Lung microvascular endothelial cell (primary cell): ENCODE measurements at places on chromosomes 12 and 14. TPM values are rescaled to one million over a fixed set of nuclear protein-coding genes. Genes with fewer than 3 reads are reported as not detected.

DNA sequence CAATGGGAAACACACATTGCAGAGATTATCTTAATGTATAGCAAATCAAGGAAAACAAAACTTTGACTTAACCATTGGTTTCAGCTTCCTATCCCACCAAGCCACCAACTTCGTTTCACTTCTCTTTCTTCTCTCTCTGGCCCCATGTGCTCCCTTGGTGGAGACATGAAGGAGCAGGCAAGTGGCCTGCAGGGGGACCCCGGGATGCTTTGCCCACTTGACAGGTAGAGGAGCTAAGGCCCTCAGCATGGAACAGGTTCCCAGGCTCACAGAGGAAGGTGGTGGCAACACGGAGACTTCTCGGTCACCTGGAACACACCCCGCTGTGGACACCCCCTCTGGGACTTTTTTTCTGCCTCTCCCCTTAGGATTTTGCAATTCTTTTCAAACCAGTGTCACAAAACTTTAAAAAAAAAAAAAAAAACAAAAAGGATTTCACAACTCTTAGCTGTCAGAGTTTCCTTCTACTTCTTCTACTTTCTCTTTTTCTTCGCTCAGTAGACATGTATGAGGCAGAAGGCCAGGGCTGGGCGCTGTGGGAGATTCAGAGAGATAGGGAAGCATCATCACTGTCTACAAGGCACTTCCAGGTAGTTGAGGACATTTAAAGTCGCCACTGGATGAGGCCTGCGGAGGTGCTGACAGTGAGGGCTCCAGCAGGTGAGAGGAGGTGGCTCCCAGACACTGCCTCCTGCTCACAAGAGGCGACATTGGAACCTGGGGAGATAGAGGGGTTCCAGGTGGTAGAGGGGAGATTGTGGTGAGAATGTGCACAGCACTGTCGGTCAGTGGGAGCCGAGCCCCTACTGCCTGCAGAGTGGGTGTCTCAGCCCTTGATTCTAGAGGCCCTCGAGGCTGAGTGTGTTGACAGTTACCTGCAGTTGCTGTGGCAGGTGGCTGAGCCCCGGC is 119.6 kb downstream of the GCH1 start:
- no peak for DNase-seq

GRCh38 chr14:61438497-61438859 is 117.1 kb downstream of the PRKCH start:
- peak; percentile 27 for DNase-seq

GRCh38 chr12:13676880-13677279 is 304.5 kb downstream of the GRIN2B start:
- no peak for DNase-seq

DNA sequence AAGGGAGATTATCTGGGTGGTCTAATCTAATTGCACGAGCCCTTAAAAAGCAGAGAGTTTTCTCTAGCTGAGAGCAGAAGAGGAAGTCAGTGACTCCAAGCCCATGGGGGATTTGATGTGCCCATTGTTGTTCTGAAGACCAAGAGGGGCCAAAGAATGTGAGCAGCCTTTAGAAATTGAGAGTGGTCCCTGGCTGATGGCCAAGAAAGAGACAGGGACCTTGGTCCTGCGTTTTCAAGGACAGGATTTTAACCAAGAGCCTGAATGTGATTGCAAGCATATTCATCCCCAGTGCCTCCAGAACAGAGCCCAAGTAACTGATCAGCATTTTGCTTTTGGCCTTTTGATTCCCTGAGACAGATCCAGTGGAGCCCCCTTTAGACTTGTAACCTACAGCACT is 1353.9 kb downstream of the AACS start:
- no peak for DNase-seq

DNA sequence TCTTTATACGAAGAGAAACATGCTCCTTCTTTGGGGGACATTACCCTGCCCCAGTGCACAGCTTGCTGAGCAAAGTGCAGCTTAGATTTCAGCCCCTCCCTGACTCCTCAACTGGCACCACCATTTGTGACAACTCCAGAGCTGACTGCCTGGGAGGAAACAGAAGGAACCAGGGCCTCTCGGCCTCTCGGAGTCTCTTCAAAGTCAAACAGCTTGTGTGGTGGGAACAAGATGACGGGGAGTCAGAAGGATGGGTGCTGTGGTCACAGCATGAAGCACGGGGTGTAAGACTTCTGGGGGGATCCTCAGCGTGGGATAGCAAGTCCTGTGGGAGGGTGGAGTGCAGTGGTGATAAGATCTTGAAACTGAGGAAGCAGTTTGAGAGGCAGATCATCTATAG is 123.5 kb upstream of the BCL2L14 start:
- DNase-seq: no peak

GRCh38 chr14:74575507-74575906 is 36.5 kb downstream of the LTBP2 start:
- no peak for DNase-seq

DNA sequence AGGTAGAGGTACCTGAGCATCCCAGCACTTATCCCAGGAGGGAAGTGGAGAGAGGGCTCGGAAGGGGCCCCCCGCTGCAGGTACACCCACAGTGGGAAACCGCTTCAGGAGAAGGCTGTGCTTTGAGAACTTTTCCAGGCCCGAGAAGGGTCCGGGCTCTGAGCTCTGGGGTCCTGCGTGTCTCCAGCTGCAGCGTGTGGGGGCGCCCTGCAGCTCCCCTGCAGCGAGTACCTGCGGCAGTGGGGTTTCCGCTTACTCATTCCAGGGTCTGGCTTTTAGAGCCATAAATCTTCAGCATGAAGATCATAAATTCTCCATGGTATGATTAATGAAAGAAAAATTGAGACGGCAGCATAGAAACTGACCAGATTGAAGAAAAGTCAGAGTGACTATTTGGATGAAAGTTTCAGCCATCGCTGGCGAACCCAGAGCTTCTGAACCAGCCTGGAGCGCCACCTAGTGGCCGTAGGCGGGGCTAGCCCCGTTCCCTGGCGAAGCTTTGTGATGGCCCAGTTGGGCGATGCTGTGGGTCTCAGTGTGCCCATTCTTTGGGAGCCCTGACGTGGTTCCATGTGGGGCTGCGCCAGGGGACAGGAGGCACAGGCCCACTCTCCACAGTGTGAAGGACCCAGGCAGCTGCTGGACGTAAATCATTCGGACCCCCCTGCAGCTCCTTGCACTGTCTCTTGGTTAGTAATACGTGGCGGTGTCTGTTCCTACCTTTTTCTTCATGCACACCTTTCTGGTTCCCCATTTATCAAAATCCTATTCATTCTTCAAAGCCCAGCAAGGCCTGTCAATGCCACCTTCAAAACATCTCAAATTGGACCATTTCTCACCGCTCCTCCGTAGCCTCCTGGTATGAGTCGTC is 198.2 kb downstream of the TSPAN9 start:
- DNase-seq: peak; percentile 78

DNA sequence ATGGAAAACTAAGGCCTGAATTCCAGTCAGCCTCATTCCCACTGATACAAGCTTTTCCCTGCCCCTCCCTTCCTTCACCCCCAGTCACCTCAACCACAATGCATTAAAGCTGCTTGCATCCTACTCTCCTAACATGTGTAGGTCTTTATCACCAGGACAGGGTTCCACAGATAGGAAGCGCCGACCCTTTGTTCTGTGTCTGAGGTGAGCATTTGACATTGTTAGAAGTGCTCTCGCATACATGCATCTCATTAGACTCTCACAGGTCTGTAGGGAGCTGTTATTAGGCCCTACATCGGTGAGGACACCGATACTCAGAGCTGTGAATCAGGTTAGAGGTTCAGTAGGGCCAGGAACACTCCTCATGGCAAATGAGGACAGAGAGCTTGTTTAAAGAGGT is 13.2 kb upstream of the EDDM3A start:
- no peak for DNase-seq

DNA sequence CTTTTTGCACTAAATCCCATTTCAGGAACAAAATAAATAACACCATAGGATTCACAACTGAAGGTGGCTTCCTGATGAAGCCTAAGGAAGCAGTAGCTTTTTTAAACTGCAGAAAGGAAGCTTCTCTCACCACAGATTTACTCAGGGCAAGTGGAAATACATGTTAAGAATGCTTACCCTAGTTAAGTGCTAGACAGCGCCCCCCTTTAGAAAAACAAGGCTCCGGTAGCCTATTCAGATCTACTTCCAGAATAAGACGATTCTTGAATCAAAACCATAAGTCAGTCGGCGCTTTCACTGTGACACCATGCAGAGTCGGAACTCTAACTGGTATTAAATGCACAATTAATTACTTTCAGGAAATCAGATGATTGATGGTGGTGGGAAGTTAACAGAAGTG is 41.9 kb downstream of the E2F7 start:
- DNase-seq: no peak

- peak; percentile 42 for DNase-seq
These were observed 80.1 kb downstream of the IRF2BPL start for GRCh38 chr14:76948213-76948947.

DNA sequence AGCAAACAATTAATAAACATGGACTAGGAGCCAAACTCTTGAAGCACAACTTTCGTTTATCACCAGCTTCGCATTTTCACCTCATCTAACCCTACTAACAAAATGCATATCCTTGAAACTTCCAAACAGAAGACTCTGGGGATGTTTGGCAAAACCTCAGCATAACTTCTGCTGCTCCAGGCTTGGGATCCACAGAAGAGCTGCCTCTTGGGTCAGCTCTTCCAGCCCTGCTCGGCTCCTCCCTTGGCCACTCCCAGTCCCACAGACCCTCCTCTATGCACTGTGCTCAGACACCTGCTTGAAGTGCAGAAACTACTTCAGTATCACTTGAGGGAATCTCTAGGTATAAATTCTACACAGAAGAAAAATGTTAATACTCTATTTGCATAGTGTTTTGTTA is 110.0 kb upstream of the AMIGO2 start:
- DNase-seq: no peak

GRCh38 chr12:50112456-50113218 is 601 bp downstream of the COX14 start:
- no peak for DNase-seq

DNA sequence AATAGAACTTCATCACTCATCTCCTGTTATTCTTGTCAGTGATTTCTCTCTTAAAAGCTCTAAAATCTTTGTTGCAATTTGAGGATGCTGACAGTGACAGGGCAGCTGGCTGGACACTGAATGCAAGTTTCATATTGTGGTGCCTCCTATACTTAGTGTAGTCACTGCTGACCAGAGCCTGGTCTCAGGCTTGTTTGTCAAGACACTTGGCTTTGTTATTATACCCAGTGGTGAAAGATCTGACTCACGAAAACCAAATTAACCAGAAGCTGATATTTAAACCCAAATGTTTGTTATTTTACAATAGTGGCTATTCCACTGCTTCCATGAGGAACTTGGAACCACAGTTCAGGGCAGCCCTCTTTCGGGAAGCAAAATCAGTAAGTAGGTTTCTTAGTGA is 42.8 kb downstream of the RPGRIP1 start:
- no peak for DNase-seq

- no peak for DNase-seq
These were observed 85.0 kb upstream of the ARID2 start for GRCh38 chr12:45644541-45644940.

- peak; percentile 97 for DNase-seq
These were observed at the start of gene CDCA4 for GRCh38 chr14:105020815-105021655. CDCA4 (minus strand) TSS chr14:105021083; CDS start chr14:105011929, 9,154 bp downstream.

- DNase-seq: peak; percentile 85
These were observed 15.7 kb downstream of the TBX3 start for GRCh38 chr12:114668151-114668885.

DNA sequence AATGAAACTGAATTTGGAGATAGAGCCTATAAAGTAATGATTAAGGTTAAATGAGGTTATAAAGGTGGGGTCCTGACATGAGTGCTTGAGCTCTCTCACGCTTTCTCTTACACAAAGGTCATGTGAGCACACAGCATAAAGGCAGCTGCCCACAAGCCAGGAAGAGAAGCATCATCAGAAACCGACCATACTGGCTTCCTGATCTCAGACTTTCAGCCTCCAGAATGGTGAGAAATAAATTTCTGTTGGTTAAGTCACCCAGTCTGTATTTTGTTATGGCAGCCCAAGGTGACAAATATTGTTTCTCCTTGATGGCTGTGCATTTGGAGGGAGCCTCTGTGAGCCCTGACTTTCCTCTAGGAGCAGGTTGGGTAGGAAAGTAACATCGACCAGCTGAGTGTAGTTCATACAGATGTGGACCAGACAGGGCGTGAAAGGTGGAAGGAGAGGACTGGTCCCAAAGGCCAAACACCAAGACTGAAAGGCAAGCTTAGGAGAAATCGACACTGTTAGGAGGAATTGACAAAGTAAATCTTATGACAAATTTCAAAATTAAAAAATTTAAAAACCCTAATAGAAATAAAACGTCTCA is 97.6 kb upstream of the SLC38A2 start:
- DNase-seq: peak; percentile 62

DNA sequence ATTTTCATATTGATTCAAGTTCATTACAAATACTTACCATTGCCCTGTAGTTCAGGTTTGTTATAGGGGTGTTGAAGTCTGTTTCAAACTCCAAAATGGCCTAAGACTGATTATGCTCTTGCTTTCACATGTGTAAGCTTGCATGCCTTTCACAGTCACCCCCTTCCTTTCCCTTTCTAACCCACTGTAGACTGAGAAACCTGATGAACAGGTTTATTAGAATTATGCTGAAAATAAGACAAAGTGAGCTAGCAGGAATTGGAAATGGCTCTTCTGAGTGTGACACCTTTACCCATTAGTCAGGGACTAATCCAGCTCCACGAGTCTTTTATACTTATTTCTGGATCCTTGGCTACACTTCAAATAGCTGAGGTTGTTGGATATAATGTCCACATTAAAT is 38.9 kb downstream of the FBXO33 start:
- no peak for DNase-seq

- peak; percentile 86 for DNase-seq
These were observed at the start of gene ADCY6 for GRCh38 chr12:48788854-48789775. ADCY6 (minus strand) TSS chr12:48789089; CDS start chr12:48783434, 5,655 bp downstream.

GRCh38 chr14:102235275-102235897 is 69.6 kb downstream of the MOK start:
- peak; percentile 88 for DNase-seq

DNA sequence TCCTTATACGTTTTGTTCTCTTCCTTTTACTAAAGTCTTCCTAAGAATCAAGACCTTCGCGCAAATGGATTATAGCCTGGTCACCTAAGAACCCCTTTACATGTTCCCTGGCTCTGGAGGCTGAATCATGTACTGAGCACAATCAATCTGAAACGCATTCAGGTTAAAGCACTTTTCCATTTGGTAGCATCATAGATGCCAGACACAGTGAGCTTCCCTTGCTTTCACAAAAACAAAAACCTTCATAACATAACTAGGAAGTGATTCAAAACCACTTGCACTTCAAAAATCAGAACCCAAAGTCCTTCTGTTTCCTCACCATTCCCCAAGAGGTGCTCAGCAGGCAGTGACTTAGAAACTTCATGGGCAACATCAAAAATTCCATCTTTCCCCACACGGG is 105.4 kb downstream of the CRACR2A start:
- peak; percentile 70 for DNase-seq

- DNase-seq: peak; percentile 87
These were observed 835 bp downstream of the VEZT start for GRCh38 chr12:95218150-95219133.

Gene NANOG
- total RNA-seq: not detected in 2 replicates

Gene DNAI7
- not detected in 2 replicates for total RNA-seq

Gene RTN1
- total RNA-seq: under 0.01 TPM in 2 replicates

Gene APOLD1
- total RNA-seq: 26.8 and 31.9 TPM in 2 replicates

Gene USP44
- total RNA-seq: 0.87 and 1.8 TPM in 2 replicates

Gene DYRK2
- 4.4 and 4.6 TPM in 2 replicates for total RNA-seq

Gene RNF31
- 21.1 and 23.2 TPM in 2 replicates for total RNA-seq

Gene BLOC1S1
- 57.1 and 65.3 TPM in 2 replicates for total RNA-seq

Gene CAPZA3
- total RNA-seq: not detected in 2 replicates

Gene PRB2
- total RNA-seq: not detected in 2 replicates

Gene KRT6C
- total RNA-seq: not detected in 2 replicates
